ENCODE measurements at places on chromosomes 13 and 19.

DNA sequence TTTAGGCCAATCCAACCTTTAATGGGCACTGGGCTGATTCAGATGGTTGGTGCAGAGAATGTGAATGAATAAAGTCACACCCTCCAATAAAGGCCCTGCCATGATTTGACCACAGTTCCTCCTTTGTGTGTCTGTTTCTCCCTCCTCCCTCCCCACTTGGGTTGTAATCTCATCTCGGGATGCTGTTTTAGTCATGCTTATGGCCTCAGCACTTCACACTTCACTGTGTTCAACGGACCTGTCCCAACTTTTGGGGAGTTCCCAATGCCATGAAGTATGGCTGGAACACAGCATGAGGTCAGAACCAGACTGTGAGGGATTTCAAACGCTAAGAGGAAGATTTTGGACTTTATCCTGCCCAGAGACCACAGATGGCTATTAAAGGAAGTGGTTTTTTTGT is 5.6 kb upstream of the RAB8A start:
- DNase-seq = no peak

DNA sequence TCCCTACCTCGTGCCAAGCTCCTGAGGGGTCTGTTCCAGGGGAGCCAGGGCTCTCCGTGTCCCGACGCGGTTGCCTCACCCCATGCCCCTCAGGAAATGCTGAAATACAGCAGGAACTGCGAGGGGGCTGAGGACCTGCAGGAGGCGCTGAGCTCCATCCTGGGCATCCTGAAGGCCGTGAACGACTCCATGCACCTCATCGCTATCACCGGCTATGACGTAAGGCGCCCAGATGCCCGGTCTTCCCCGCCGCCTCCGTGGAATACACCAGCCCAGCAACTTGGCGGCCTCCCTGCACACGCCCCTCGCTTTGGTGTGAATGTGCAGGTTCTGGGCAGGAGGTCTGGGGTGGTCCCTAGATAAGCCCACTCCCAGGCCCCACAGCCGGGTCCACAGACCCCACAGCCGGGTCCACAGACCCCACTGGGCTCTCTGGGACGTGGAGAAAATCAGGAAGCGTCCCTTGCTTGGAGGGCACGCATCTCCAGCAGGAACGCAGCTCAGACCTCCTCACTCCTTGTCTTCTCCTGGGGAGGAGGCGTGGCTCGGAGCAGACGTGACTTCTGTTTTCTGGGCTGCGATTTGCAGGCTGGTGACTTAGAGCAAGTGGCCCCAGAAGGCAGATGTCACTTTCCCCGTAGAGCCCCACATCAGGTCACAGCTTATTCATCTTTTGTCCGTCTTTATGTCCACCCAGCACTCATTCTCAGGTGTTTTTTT is 19.4 kb upstream of the F7 start:
- DNase-seq = no peak

- no peak for DNase-seq
Measured at GRCh38 chr13:91459485-91459884, 61.1 kb downstream of the GPC5 start.

DNA sequence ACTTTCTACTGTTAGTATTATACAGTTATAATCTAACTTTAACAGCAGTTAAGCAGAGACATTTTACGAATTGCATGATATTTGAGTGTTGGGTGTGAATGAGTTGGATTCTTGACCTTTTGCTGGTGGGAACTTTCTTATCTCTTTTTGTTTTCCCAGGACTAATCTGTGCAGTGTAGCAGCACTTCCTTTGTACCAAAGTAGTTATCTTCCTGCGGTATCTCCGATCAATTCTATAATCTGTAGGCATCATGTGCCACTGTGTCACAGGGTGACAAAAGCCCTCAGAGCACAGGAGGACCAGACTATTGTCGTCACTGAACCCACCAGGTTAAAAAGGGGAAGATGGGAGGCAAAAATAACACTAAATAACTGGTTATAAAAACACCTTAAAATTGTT is 823.5 kb downstream of the GPC5 start:
- no peak for DNase-seq

DNA sequence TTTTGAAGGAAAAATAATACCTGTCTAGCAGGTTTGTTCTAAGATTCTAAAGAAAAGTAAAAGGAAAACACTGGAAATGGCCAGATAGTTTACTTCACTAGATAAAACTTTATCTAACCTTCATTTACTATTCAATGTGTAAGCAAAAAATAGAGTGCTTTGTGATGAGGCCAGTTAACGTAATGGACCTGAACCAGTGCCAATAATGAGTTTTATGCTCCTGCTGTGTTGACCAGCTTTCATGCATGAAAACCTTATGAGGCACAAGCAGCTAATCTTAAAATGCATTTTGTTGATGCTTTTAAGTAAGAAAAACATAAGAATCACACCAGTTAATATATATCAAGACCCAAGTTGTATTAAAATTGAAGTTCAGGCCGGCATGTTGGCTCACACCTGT is 617.2 kb upstream of the GPC6 start:
- DNase-seq = no peak

DNA sequence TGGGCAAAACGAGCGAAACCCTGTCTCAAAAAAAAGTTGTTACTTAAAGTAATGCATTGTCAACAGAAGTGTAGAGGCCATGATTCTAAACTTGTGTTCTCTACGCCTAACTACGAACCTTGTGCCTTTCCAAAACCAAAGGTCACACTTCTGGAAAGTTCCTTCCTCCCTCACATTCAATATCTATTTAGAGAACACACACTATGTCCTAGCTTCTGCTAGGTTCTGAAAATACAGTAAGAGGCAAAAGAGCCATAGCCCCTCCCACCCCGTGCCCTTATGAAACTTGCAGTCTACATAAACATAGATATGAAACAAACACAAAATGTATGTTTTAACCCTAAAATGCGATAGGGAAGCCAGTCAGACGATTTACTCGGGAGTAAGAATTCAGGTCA is 36.4 kb downstream of the RNF6 start:
- DNase-seq = no peak

DNA sequence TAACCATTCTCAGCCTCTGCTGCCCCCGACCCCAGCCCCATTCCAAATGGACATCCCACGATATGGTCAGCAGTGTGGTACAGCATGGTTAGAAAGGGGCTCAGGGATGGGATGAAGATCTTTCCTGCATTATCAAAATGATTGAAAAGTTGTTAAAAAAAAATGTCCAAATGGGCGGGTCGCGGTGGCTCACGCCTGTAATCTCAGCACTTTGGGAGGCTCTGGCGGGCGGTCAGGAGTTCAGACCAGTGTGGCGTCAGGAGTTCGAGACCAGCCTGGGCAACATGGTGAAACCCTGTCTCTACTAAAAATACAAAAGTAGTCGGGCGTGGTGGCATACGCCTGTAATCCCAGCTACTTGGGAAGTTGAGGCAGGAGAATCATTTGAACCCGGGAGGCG is 54.3 kb upstream of the ZNF254 start:
- DNase-seq = no peak

GRCh38 chr19:19470579-19470978 is 44.8 kb downstream of the TSSK6 start:
- no peak for DNase-seq

GRCh38 chr19:53818756-53819155 is 5.4 kb downstream of the NLRP12 start:
- DNase-seq = no peak

- DNase-seq = no peak
Measured at GRCh38 chr13:75220861-75221260, 261.1 kb downstream of the TBC1D4 start.

DNA sequence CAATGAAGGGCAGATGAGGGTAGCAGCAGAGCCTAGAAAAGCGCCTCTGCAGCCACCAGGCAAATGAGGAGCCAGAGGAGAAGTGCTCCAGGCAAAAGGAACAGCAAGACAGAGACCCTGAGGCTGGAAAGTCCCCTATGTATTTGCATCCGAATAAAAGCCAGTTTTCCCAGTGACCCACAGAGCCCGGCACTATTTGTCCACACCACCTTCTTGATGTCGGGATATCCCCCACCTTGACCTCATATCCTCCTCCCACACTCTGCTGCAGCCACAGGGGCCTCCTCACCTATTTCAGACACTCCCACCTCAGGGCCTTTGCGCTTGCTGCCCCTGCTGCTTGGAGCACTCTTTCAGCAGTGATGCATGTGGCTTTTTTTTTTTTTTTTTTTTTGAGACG is 6.6 kb downstream of the ATG4D start:
- DNase-seq = no peak

DNA sequence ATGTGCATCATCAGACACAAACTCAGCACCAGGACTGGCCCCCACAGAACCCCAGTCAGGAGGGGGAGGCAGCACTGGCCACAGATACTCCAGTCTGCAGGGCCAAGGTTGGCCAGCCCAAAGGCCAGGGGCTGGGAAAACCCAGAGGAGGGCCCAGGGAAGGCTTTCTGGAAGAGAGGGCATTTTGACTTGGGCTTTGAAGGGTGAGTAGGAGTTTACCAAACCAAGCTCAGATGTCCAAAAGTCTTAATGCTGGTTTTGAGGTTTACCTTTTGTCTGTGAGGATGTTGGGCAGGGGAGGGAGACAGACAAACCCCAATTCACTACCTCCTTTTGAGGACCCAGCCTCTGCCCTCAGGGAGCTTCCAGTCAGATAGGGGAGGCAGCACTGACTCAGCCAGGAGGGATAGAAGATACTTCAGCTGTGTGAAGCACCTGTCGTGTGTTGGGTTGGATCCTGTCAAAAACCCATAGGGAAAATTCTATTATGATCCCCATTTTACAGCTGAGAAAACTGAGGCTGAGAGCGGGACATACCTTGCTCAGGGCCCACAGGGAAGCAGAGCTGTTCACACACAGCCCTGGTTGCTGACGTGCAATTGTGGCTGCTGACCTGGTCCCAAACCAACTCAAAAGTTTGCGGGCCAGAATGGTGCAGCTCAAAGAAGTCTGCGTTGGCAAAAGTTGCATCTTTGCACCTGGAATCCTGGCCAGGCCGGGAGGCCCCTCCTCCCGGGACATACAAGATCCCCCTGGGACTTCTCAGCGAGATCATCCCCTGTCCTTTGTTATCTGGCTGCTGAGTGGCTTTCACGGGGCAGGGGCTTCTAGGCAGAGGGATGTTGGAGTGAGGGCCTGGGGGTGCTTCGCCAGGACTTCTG is 13.1 kb downstream of the CILP2 start:
- DNase-seq = no peak

GRCh38 chr19:43372462-43372861 is 19.0 kb downstream of the CD177 start:
- DNase-seq = no peak

DNA sequence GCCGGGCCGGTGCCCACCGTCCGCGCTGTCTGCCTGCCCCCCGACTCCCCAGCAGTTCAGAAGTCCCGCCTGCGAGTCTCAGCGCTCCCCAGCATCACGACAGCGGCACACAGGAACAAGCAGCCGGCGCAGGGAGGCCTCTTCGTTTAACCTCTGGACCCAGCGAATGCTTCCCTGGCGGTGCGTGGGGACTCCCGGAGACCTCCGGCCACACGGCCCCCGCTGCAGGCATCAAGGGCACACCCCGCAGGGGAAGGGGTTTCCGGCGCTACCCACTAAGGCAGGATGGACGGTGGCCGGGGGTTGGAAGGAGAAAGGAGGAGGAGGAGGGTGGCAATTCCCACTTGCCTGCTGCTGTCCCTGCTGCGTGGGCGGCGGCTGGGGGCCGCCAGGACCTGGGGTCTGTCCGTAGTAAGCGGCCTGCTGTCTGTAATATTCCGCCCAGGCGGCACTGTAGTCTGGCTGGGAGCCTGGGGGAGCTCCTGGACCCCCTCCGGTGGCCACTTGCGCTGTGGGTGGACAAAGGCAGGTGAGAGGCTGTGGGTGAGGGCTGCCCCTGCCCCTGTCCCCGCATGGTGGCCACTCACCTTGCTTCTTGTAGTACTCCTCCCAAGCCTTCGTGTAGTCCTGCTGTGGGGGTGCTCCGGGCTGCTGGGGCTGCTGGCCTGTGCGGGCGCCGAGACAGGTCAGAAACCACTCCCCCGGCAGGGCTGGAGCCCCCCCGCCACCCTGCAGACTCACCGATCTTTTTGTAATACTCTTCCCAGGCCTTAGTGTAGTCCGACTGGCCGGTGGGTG is 9.6 kb downstream of the KHSRP start:
- DNase-seq = no peak

- no peak for DNase-seq
Measured at GRCh38 chr19:54515156-54515555, 12.5 kb downstream of the LAIR2 start.
